NCI-H1105 treated with DMSO at 0.1 percent for 48 hours (cell line): ENCODE measurements at places on chromosomes 12 and 14.

DNA sequence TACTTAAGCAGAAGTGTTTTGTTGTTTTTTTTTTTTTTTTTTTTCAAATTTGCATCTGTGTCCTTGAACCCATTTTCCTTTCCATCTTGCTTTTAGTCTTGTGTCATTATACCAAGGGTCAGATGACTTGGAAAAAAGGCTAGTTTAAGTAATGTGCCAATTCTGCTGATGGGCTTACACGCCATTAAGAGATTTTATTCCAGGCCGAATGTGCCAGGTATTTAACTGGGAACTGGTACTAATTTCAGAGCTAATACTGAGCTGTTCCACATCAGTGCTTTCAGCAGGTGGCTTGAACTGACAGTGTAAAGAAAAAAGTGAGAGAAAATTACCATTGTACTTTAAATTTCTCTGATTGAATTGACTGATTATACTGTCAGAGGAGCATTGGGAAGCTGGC, 224.9 kb downstream of the NPAS3 start:
- DNase-seq, result peak; percentile 95

DNA sequence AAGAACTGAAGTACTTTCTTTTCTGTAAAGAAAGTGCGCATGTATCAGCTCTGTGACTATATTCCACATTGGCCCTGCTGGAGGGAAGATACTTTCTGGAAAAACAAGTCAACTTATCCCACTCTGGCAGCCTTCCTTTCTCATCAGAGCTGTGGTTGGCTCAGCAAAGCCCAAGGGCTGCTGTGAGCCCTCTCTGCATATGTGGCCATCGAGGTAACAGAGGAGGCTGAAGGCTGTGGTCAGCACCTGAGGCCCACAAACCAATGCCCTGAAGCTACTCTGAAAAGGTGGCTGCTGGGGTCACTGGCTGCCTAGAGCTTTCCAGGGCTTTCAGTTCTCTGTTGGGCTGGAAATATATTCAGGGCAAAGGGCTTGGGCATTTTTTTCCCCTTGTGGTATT, 70.8 kb upstream of the IGF1 start:
- no peak for DNase-seq

DNA sequence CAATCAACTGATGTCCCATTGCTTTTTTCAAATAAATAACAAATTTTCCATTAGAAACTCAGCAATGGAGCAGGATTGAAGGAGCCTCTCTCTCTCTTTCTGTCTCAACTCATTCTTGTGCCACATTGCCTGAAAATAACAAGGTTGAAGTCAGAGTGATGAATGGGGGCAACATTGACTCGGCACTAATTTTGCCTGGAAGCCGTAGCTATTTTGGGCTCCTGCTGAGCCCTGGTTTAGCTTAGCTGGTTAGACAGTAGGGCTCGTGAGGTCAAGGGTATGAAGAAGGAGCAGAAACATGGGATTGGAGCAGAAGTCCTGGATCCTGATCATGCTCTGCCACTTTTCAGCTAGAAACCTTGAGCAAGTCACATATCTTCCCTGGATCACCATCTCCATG, 38.9 kb downstream of the WSCD2 start:
- no peak for DNase-seq

DNA sequence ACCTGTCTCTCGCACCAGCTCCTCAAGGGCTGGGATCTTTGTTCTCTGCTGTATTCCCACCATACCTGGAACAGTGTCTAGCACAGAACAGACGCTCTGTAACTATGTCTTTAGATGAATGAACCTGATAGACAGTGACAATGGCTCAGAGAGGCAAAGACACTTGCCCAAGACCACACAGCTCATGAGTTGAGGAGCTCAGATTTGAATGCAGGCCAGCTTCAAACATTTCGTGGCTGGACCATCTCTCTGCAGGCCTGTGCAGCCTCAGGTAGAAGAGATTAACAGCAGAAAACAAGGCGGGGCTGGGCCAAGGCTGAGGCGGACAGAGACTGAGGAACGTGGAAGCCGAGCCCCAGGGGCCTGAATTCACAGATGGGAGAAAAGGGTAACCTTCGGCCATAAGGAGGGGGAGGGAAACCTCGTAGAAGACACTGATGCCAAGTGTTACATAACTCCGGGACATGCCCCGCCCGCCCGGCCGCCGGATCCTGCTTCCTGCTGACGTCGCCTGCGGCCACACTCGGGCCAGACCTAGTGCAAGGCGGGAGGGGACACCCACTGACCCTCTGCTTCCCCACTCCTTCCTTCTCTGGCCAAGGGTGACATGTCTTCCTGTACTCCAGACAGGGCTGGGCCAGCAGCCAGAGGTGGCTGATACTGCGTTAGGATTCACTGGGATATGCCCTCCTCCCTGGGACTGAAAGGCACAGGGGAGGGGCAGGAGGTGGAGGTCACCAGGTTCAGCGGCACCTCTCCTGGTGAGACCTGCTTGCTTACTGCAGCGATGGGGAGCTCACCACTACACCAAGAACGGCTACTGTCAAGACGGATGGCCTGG, 86.8 kb downstream of the RFLNA start:
- no peak for DNase-seq

GRCh38 chr12:14716848-14717444, 20.5 kb upstream of the GUCY2C start:
- DNase-seq, result no peak
